ENCODE measurements at places on chromosomes 5 and 9.

GRCh38 chr9:19469271-19469670, 60.5 kb downstream of the ACER2 start:
- DNase-seq: no peak

DNA sequence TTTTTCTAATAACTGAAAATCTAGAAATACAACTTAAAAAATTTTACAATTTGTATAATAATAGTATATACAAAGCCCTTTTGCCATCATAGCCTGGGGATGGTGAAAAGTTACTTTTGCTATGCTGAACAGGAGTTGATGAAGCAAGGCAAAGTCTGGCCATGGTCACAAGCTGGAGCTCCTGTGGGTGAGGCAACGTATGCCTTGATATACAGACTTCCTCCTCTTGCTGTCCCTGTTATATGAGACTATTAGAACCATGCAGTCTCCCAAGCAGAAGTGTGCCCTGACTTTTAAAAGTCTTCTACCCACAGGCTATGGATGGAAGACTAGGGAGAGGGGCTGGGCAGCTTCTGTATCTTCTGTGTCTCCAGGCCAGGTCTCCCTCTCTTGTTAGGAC, 15.7 kb downstream of the FAM151B start:
- DNase-seq: no peak

DNA sequence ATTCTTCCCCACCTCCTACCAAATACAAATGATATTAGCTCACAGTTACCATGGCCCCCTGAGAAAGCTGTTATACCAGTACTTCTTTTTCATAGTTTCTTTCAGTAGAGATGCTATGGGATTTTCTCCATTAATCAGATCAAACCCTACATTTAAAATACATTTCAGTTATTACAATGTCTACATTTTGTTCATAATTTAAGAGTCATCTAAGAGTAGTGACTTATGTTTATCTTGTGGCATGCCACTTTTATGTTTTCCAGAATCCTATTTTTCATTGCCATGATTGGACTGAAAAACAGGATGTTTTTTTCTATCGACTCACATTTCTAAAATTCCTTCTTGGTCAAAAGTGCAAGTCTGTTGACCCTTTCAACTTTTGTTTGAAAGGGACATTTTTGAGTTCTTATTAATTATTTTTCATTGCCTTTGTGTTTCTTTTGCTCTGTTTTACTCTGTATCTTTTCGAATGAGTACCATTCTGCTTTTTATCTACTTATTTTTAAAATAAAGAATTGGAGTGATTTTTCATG, 77.4 kb upstream of the ANXA1 start:
- no peak for DNase-seq

DNA sequence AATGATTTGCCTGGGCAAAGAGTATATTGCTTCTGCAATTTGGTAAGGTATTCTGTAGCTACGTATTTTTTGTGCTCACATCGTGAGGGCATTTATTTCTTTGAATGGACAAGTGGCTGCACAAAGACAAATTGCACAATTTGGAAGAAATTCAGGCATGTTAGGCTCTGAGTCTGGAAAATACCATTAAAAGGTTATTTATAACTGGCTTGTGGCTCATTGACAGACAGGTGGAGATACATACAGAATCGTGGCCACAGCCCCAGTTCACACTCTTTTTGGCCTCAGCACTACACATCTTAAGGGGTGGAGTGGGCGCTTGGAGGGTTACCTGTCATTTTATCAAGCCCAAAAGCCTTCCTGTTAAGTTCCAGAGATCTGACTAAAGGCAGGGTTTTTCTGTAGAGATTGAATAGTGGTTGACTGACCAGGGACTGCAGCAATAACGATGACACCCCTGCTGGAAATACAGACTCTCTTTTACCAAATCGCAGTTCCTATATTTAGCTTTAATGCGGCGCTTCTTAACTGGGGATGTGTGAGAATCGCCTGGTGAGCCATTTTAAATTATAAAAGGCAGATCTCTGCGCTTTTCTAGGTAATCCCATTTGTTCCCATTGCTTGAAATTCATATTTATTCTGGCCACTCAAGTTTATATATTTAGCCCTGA, 14.7 kb downstream of the MAN2A1 start:
- DNase-seq: no peak

GRCh38 chr9:69559126-69559525, 113.0 kb downstream of the APBA1 start:
- DNase-seq: no peak

All from stimulated activated CD4-positive, alpha-beta T cell treated with anti-CD3 and anti-CD28 coated beads, Interleukin-2, amount 100 ng/mL, for 24 hours (primary cell).